ENCODE measurements at places on chromosomes 6 and 20.

- no peak for DNase-seq
Measured at GRCh38 chr6:22457996-22458395, 111.4 kb upstream of the HDGFL1 start.

DNA sequence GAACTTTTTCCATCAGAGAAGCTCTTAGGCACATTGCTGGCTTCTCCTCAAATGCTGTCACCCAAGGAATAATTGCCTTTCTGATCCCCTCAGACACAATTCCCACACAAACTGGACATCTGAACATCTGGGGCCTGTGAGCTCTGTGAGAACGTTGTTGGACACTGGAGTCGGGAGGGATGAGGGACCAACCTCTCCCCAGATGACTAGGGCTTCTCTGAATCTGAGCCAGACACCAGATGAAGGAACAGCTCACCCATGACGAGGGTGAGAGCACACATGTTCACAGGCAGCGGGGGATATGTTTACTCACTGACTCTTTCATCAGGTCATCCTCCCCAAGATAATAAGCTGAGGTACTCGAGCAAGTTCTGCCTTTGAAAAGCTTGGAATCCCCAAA, 283.9 kb upstream of the SUPT3H start:
- DNase-seq, result no peak

GRCh38 chr6:156919814-156920369, 142.7 kb downstream of the ARID1B start:
- DNase-seq, result no peak

GRCh38 chr6:15001326-15001910, 244.5 kb upstream of the JARID2 start:
- DNase-seq, result no peak

- no peak for DNase-seq
Measured at GRCh38 chr6:153123801-153124200, 7.3 kb downstream of the RGS17 start.

- DNase-seq, result no peak
Measured at GRCh38 chr20:37259031-37259430, 2.6 kb downstream of the GHRH start.

GRCh38 chr6:111057074-111057752, 30.1 kb upstream of the SLC16A10 start:
- DNase-seq, result no peak

DNA sequence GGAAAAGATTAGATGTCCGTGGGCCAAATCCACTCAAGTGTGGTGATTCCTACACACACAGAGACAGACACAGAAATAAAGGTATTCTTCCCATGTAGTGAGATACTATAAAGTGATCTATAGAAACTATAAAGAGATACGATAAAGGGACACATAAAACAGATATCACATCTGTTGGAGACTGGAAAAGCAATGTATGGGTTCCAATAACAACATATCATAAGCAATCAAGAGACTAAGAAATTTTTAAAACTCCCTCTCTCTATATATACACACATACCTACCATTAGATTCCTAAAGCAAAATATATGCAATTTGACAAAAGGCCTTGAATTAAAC, 5.2 kb downstream of the PPP1R10 start:
- no peak for DNase-seq

DNA sequence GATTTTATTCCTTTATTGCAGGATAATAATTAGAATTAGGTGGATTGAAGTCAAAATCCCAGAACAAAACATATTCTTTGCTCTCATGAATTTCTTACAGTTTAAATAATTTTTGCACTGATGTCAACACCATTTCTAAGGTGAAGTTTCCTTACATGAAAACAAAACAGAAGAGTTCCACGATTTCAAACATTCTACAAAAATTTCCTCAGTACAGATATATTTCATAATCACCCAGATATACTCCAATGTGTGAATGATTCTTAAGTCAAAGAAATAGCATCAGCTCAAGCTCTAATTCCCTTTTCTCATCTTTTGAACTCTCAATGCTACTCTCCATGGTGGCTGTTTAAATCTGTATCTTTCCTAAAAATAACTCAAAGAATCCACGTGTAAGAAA, 39.5 kb upstream of the THBS2 start:
- DNase-seq, result no peak

DNA sequence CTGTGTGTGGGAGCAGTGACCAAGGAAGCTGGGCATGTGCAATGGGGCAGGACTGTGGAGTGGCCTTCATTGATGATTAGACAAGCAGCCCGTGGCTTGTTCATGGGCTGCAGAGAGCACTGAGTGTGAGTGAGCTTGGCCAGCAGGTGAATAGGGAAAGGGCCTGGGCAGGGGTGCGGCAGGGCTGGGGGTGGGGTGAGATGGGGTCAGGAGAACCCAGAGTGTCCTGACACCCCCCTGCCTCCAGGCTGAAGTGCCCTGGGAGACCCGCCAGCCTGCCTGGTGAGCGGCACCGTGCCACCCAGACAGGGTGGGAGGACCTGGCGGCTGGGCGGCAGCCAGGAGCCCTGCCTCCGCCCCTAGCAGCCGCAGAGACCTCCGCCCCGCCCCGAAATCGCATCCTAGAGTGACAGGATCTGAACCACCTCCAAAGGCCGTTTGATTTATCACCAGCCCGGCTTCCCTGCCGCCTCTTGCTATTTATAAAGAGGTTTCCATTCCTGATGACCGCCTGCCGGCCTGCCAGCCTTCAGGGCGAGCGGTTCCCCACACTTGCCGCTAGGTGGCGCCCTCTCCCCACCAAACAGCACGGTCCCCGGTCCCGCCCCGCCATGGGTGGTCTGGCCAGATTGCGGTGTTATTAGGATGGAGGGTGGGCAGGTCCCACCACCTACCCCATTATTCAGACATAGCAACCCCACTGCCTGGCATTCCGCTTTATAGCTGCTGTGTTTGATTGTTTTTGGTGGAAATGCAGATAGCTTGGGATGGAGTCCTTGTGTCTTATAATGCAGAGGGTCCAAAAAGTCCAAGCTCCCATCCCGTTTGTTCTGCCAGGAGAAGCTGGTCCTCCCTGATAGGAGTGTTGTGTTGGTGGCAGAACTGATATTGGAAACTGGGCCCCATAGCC, 3.5 kb downstream of the MYLK2 start:
- peak; percentile 74 for DNase-seq

DNA sequence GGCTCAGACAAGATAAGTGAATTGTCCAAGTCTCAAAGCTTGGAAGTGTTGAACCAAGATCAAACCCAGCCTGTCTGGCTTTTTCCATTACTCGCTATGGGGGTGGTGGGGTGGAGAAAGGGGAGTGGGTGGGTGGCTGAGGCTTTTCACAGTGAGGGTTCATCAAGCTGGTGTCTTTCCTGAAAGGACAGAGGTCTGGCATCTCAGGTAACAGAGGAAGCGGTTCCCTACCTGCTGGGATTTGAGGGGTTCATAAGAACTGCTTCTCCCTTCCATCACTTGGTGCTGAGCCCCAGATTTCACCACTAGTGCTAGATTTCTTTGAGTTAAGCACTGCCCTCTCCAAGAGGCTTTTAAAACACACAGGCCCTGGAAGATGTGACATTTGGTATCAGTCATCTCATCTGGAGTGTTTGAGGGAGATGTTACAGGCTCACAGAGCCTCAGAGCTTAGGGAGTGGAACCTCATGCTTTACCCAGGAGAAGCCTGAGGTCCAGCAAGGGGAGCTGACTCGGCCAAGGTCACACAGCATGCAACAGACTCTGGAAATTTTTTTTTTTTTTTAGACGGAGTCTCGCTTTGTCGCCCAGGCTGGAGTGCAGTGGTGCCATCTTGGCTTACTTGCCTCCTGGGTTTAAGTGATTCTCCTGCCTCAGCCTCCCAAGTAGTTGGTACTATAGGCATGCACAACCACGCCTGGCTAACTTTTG, 6.0 kb upstream of the VEGFA start:
- no peak for DNase-seq

- DNase-seq, result no peak
Measured at GRCh38 chr20:32681175-32682084, 7.7 kb upstream of the C20orf203 start.

All from stimulated activated CD4-positive, alpha-beta T cell treated with anti-CD3 and anti-CD28 coated beads, Interleukin-4, amount 100 ng/mL, for 48 hours (primary cell).